ENCODE measurements at places on chromosomes 6 and 20.

- no peak for DNase-seq
Observed at GRCh38 chr6:166156942-166157341, 10.7 kb downstream of the TBXT start.

GRCh38 chr6:107334026-107334425, 125.3 kb downstream of the PDSS2 start:
- no peak for DNase-seq

DNA sequence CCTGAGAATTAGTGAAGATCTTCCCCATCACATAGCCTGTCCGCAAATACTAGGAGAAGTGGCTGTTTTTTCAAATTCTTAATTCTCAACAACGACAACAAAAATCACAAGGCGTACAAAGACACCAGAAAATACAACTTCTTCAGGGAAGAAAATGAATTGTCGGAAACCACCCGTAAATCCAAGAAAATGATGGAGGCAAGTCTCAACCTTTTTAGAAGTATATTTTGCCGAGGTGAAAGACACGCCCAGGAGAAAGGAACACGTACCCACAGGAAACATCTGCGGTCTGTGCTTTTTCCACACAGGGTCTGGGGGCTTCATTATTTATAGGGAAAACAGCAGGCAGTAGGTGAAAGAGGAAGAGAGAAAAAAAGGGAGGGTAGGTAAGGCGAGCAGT, 223.9 kb upstream of the GGTLC1 start:
- DNase-seq, result no peak

GRCh38 chr6:42402184-42402583, 49.5 kb downstream of the TRERF1 start:
- peak; percentile 47 for DNase-seq

DNA sequence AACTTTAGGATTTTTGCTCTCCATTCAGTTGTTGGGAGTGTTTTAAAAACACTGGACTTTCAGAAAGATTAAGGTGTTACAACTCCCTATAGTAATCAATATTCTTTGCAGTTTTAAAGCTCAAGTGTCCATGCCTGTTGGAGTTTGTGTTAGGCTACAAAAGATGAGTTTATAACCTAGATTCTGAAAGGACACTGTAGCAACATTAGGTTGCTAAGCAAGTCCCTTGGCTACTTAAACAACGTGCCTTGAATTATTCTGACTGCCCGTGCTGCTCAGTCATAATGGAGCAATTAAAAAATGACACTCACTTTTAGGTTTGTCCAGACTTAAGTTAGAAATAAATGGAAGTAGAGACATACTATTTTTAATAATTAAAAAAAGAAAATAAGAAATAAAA, 41.0 kb downstream of the KLHL32 start:
- no peak for DNase-seq

Measured in activated T-cell treated with anti-CD3 and anti-CD28 coated beads, Interleukin-2, amount 50 U/mL, for 4 hours (primary cell).